Activated CD8-positive, alpha-beta memory T cell treated with anti-CD3 and anti-CD28 coated beads for 4 hours (primary cell): ENCODE measurements at places on chromosomes 3 and 15.

DNA sequence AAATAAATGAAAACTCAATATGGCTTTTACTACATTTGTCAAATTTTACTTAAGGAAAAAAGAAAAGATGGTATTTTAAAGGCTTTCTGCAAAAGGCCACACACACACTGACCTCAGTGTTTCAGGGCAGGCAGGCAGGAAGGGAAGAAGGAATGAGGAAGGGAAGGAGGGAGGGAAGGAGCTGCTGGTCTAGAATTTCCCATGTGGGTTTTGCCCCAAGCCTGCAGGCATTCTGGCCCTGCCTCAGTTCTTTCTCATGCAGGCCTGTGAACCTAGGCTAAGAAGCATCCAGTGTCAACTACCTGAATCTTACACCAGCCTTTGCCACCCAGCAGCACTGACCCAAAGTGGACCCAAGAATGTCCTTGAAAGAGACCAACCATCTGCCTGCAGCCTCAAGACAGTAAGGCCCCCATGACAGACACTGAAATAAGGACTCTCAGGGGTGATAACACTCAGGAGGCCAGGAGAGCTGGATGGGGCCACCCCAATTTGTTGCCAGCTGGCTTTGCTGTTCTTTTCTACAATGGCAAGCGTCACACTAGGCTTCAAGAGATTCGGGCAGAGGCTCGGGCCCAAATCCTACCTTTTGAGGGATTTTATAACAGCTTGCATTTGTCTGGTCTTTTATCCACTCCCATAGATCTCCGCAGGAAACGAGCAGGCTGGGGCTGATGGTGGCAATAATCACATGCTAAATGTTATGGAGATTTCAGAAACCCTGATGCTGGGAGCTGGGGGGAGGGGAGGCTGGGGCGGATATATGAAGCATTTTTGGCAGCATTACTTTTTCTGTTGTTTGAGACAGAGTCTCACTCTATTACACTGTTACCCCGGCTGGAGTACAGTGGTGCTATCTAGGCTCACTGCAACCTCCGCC, 51.4 kb downstream of the XXYLT1 start:
- DNase-seq, result no peak

DNA sequence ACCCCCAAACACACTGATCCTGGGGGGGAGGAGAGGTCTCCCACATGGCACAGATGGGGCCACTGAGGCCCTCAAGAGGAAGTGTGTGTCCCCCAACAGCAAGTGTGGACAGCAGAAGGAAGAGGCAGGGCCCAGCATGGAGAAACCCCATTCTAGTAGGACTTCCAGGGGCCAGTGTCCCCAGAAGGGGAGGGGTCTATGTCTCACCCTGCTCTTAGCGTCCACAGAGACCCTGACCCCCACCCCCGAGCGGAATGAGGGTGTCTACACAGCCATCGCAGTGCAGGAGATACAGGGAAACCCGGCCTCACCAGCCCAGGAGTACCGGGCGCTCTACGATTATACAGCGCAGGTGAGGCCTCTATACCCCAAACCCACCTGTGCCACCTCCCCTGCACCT, 35.3 kb downstream of the TSPAN3 start:
- no peak for DNase-seq

DNA sequence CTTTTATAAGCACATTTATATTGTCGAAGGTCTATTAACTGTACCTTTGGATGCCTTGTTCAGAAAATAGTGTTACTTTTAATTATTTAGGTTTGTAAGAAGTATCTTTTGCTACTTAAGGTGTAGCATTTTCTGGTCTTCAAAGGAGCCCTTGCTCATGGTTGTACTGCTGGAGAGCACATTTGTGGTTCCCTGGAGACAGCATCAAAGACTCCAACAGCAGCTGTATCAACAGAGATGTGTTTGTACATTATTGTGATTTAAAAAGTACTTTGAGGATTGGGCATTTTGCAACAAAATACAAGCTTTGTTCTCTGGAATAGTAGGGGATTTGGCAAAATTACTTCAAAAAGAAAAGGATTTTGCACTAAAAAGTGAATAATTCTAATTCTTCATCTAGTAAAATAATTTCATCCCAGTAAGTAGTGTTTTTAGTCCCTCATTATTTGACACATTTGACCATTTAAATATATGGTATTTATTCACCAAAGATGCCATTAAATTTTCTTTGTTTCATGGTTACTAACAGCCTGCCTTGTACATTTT, 16.5 kb downstream of the TBC1D23 start:
- no peak for DNase-seq

DNA sequence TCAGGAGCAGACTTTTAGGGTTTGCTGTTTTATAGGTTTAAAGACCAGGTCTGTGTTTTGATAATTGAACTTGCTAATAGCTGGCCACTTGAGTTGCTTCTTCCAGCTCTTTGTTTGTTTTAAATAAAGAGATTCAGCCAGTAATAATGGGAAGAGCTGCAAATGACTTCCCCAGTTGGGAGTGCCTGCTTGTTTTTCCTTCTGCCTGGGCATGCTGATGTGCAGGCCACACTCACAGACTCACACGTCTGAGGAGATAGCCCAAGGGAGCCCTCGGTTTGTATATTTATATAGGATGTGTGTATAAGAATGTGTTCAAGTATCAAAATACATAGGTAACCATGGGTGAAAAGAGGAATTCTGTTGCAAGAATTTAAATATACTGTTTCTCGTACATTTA, 78.2 kb upstream of the BOC start:
- DNase-seq, result no peak

GRCh38 chr15:78841891-78842290, 30.6 kb upstream of the ADAMTS7 start:
- no peak for DNase-seq

GRCh38 chr3:13111173-13111872, 38.1 kb upstream of the IQSEC1 start:
- no peak for DNase-seq

- DNase-seq, result no peak
Measured at GRCh38 chr3:110293660-110294059, 778.0 kb upstream of the NECTIN3 start.

GRCh38 chr3:196216681-196217211, 412 bp downstream of the SLC51A start:
- DNase-seq, result no peak

- DNase-seq, result no peak
Measured at GRCh38 chr3:181739628-181740027, 27.9 kb downstream of the SOX2 start.

GRCh38 chr15:44137750-44138149, 57.3 kb downstream of the FRMD5 start:
- no peak for DNase-seq

- DNase-seq, result no peak
Measured at GRCh38 chr3:32026593-32026992, 45.0 kb downstream of the ZNF860 start.
